ENCODE measurements at places on chromosomes 16 and 17. TPM values are rescaled to one million over a fixed set of nuclear protein-coding genes. Genes with fewer than 3 reads are reported as not detected.

DNA sequence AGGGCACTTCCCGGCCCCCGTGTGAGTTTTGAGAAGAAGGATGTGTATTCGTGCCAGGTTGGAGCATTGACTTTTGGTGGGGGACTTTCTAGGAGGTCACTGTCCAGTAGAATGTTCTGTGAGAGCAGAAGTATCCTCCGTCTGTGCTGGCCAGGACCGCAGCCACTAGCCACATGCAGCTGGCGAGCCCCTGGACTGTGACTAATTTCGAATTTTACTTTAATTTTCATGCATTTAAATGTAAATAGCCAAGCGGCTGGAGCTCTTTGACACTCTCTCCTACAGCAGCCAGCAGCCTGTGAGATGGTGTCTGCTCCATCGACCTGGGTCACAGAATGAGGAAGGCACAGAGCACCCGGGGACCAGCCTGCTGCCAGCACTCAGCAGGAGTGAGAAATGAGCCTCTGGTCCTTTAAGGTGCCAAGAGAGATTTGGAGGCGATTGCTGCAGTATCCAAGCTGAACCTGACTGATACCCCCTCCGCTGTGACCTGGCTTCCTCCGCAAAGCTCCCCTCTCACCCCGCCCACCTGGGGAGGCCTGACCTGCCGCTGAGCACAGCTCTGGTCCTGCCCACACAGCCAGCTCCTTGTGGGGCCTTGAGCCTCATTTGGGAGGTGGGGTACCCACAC lies 7.8 kb downstream of the ATP2A3 start:
- DNase-seq, result no peak

GRCh38 chr17:9902120-9902519 lies 3.0 kb downstream of the RCVRN start:
- no peak for DNase-seq

DNA sequence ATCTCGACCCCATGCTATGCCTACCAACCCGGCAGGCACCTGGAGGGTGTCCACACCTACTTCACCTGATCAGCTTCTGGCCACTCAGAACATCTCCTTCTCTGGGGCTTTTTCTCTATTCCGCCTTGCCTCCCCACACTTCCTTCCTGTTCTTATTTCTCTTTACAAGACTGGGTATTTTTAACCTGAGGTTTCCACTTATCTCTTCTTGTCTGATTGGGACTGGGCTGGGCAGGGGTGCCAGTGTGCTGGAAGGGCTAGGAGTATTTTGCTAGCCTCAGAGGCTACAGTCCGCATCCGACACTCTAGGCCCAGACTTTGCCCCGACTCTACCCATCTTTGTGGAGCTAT lies 26.2 kb upstream of the ZNF652 start:
- DNase-seq, result no peak

The SLC22A31 gene
- 47.8 TPM for total RNA-seq

DNA sequence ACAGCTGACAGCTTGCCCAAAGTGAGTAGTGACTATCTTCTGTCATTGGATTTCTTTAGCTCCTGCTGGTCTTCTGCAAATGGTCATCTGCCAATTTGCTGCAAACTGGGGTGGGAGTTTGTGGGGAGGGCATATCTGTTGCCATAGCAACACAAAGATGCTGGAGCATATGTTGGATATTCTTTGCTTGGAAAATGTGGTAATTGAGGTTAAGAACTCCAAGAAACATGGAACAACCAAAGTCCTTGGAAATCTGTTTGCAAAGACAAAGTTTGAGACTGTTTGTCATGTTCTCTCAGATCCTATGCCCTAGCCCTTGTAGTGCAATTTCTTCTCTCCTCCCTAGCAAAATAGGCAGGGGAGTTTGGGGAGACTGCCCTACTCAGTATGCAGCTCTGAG lies 155.3 kb downstream of the PRKCB start:
- DNase-seq, result no peak

- DNase-seq, result no peak
Measured at GRCh38 chr17:35488991-35489390, 40.4 kb upstream of the SLFN13 start.

- no peak for DNase-seq
Measured at GRCh38 chr17:4236456-4236855, 27.3 kb downstream of the ANKFY1 start.

GRCh38 chr17:64982139-64982915 lies 63.0 kb upstream of the LRRC37A3 start:
- no peak for DNase-seq

DNA sequence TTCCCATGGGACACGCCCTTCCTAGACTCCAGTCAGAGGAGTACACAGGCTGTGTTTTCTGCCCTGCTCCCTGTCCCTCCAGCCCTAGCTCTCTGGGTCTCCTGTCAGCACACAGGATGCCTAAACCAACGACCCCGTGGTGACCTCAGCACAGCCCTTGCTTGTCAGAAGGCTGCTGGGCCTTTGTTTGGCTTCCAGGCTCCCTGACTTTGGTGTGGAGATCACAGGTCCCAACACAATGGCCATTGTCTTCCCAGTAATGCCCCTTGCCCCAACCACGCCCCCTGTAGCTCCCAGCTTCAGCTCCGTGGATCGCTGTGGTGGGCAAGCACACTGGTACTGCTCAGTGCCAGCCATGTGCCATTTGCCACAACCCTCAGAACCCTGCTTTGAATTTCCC lies 15.0 kb downstream of the HNF1B start:
- DNase-seq, result no peak

GRCh38 chr17:48515925-48516900 lies 14.6 kb downstream of the HOXB1 start:
- no peak for DNase-seq

The C17orf78 gene
- not detected for total RNA-seq

The TMEM92 gene
- 1.00 TPM for total RNA-seq

GRCh38 chr16:19871721-19872120 lies 12.9 kb downstream of the GPRC5B start:
- DNase-seq, result no peak

The HBA1 gene
- total RNA-seq, result 1.9 TPM

- no peak for DNase-seq
Measured at GRCh38 chr16:46765050-46765449, 16.9 kb upstream of the MYLK3 start.

GRCh38 chr16:80887062-80887461 lies 82.7 kb upstream of the CDYL2 start:
- DNase-seq, result no peak

The POLG2 gene
- 5.5 TPM for total RNA-seq

DNA sequence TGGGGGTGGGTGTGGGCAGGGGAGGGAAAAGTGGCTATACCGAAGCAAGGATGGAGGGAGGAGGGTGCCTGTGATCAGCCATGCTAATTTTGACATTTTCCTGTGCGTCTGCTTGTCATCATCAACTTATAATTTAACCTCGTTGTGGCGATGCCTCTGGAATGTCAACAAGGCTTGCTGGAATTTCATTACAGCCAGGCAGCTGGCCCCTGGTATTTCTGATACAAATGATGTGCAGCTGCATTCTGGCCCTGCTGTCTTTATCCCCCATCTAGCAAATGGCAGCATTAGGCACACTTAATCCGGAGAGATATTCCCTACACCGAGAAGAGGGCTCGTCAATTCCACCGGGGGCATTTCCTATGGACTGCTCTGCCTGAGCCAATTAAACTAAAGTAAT lies 278.3 kb upstream of the CCL2 start:
- no peak for DNase-seq

GRCh38 chr17:82805823-82806222 lies 34.0 kb downstream of the ZNF750 start:
- DNase-seq, result no peak

DNA sequence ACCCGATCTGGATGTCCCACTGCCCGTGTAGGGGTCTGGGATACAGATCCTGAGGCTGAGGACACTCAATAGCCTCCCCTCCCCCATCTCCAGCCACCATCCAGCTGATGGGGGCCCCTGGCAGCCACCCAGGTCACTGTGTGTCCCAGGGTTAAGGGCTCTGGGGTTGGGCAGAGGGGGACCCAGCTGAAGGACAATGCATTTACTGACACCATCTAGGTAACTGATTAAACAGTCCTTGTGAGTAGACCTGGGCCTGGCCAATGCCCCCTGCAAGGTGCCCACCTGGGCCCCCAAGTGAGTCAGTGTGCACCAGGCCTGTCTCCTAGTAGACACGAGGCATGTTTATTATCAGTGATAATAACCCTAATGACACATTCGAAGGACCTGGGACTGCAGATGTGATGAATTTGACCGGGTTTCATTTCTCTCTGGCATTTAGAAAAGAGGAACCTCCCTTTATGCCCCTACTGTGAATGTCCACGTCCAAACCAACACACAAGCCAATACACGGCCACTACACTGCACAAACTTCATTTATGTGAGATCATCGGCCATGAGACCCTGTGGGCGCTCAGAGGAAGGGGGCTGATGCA lies 261.9 kb upstream of the FOXF1 start:
- no peak for DNase-seq

DNA sequence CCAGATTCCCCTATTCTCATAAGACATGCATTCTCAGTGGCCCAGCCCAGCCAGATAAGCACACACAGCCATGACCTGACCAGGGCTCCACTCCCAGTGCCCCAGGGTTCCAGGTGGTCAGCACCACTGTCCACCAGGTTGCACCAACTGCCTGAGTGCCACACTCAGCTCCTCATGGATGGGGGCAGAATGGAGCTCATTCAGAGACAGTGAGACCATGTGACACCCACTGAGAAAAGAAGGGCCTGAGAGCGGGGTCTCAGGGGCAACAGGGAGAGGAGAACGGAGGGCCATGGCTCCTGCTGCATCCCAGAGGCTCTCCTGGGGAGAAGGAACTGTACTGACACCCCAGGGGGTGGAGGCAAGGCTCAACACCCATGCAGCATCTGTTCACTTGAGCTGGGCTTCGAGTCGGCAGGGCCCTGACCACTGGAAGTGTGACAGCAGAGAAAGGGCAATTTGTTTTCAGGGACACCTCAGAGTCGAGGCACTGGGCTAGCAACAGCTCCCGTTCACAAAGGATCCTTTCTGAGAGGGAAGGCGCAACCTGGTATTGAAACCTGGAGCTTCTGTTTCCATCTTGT lies 18.7 kb upstream of the SLC38A8 start:
- DNase-seq, result no peak

GRCh38 chr16:10930755-10931093 lies 11.5 kb downstream of the DEXI start:
- no peak for DNase-seq

DNA sequence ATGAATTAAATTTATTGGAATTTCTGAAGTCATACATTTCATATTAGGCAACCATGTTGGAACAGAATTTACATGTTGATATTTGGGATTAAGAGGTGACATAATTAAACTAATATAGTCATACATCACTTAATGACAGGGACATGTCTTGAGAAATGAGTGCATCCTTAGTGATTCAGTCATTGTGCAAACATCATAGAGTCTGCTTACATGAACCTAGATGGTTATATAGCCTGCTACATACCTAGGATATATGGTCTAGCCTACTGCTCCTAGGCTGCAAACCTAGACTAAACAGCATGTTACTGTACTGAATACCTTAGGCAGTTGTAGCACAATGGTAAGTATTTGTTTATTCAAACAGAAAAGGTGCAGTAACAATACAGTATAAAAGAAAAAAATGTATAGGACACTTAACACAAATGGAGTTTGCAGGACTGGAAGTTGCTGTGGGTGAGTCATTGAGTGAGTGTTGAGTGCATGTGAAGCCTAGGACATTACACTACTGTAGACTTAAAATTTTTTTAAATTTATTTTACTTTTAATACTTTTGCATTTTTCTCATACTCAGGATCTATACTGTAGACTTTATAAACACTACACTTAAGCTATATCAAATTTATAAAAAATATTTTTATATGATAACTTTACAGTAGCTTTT lies 85.6 kb downstream of the OMG start:
- no peak for DNase-seq

GRCh38 chr16:58684001-58684353 lies 593 bp downstream of the SLC38A7 start:
- DNase-seq, result no peak

The DLX4 gene
- 0.23 TPM for total RNA-seq

- no peak for DNase-seq
Measured at GRCh38 chr17:9021992-9022572, 772 bp downstream of the NTN1 start.

The PITPNM3 gene
- 2.5 TPM for total RNA-seq

GRCh38 chr16:12511708-12512107 lies 292.0 kb downstream of the CPPED1 start:
- no peak for DNase-seq
